ENCODE measurements at places on chromosomes 12 and 14.

DNA sequence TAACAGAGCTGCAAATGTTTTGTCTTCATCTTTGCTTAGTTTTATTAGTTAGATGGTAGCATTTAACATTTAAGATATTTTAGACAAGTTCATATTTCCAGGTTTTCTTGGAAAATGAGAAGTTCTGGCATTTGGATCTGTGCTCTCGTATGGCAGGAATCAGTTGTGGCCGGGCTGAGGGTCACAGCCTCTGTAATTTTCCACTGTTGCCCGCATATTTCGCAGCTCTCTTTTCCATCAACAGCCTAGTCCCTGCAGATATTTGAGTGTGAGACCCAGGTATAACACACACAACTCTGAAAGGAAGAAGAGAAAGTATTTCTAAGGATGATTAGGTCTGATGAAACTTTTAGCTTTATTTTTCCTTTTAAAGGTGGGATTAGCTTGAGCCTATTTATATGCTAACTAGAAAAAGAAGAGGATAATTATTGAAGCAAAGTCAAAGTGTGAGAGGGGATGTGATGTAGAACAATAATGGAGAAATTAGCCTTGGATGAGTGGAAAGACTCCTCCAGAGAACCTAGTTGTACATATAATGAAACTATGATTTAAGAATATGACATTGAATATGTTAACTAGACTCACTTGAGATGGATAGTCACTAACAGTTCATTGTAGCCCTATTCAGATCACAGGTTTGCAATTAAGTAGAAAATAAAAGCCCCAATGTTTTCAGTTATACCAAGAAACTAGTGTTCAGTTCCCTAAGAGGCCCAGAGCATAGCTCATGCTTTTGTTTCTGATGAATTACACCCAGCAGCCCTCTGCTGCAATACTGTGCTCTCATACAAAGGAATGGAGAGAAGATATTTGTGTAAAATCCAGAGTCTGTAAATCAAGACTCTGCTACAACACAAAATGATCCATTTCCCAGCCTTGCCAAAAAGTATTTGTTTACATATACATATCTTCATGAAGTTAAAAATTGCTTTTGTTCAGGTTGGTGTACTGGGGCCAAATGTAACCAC lies 158.4 kb downstream of the C12orf50 start:
- no peak for DNase-seq

- DNase-seq = no peak
Observed at GRCh38 chr14:67396381-67396970, 15.5 kb downstream of the PLEK2 start.

- DNase-seq = no peak
Observed at GRCh38 chr12:42725809-42726208, 136.3 kb upstream of the PRICKLE1 start.

DNA sequence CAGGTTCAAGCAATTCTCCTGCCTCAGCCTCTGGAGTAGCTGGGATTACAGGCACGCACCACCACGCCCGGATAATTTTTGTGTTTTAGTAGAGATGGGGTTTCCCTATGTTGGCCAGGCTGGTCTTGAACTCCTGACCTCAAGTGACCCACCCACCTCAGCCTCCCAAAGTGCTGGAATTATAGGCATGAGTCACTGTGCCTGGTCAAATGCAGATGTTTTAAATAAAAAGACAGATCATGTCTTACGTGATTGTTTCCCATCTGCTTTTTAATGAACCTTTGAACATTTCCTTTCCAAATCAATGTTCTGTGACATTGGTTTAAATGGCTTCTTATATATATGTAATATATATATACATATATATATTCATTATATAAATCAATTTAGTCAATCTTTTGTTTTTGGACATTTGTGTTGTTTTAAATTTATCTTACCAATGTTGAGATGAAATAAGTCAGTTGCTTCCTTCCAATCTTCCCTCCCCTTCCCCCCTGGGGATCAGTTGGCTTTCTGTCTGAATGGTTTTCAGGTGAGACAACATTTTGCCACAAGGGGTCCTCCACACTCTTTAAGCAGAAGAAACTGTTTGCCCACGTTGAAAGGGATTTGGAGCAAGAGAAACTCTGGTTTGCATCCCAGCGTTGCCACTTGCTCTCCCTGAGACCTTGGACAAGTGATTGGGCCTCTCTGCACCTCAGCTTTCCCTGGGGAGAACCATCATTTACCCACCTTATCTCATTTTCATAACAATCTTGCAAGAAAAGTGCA lies 47.6 kb upstream of the RBM19 start:
- DNase-seq = no peak

DNA sequence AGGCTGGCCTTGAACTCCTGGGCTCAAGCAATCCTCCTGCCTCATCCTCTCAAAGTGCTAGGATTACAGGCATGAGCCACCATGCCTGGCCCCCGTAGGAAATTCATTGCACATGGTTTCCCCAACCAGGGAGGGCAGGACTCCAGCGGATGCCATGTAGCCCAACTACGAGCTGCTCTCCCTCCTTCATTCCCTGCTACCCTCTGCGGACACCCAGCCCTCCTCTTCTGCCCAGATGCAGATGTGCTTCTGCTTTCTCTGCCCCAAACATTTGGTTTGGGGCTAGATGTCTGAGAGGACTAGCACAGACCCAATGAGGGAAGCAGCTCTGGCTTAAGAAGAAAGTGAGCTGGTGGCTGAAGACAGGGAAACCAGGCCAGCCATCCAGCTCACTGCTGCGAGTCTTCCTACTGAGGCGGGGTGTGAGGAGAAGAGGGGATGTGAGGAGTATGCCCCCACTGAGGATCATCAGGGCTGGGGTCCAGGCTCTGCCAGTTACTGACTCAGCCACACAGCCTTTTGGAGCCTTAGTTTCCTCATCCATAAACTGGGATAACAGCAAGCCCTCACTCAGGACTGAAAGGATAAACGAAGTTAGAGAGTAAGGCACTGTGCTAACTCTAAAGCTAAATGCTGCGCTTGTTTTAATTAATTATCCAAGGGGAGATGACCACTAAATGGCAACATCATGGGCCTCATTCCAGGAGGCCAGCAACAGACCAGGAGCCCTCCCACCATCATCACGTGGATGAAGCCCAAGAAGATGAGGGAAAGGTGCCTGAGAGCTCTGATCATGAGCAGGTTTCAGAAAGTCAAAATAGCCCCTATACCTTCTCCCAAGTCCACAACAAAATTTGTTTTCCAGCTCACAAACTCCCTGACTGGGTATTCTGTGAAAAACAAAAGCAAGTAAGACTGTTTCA lies 10.9 kb downstream of the CTDSP2 start:
- DNase-seq = no peak

- no peak for DNase-seq
Observed at GRCh38 chr12:50314636-50315312, 31.5 kb upstream of the LIMA1 start.

DNA sequence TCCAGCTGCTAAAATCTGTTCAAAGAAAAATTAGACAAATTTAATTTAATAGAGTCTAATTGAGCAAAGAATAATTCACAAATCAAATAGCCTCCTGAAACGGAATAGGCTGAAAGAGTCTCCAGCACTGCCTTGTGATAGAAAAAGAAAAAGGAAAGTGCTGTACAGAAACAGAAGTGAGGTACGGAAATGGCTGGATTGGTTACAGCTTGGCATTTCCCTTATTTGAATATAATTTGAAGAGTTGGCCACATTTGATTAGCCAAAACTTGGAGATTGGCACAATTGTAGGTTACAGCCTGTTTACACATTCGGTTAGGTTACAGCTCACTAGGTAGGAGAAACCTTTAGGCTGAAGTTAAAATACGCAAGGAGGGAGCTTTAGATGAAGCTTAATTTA lies 24.8 kb upstream of the PCED1B start:
- DNase-seq = no peak
